ENCODE measurements at places on chromosomes 4 and X.

DNA sequence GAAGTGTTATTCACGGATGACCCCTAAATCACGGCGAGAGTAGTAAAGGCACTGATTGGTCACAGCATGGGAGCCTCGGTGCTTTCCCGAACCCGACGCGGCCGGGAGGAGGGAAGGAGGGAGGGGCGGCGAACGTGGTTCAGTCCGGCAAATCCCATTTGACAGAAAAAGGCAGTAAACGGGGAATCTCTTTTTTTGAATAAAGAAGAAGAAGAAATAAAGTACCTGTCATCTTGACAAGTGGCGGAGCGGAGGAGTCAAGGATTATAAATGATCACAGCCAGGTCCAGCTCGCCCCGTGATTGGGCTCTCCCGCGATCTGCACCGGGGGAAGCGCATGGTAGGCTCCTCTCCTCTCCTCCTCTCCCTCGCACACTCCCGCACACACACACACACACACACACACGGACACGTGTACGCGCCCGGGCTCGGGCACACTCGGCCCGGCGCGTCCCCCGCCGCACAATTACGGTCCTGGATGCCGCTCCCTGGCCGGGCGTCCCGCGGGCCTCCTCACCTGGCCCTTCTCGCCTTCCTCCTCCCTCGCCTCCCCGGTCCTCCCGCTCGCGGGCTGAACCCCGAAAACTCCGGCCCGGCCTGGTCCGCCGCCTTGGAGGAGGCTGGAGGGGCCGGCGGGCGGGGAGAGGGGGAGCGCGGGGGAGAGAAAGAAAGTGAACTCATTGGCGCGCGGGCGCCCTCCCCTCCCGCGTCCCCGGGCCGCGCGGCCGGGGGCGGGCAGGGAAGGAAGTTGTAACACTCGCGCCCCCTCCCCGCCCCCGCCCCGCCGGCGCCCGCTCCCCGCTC is 99.2 kb upstream of the TENM3 start:
- DNase-seq: no peak

- no peak for DNase-seq
Measured at GRCh38 chrX:154530286-154530685, 14.3 kb upstream of the FAM3A start.

DNA sequence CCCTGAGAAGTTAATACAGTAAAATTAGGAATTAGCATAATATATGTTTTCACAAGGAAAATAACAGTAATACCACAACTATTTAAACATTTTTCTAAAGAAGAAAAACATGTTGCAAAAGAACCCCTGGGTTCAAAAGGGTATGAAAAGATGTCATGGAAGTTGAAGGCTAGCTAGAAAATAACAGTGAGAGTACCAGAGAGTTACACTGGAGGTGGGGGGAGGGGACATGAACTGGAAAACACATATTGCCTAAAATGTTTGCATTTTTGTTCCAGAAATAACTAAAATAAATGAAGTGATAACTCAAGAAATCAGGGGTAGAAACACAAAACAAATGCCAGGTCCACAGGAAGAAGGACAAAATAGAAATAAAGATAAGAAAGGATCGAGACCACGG is 336.6 kb upstream of the MAD2L1 start:
- no peak for DNase-seq

DNA sequence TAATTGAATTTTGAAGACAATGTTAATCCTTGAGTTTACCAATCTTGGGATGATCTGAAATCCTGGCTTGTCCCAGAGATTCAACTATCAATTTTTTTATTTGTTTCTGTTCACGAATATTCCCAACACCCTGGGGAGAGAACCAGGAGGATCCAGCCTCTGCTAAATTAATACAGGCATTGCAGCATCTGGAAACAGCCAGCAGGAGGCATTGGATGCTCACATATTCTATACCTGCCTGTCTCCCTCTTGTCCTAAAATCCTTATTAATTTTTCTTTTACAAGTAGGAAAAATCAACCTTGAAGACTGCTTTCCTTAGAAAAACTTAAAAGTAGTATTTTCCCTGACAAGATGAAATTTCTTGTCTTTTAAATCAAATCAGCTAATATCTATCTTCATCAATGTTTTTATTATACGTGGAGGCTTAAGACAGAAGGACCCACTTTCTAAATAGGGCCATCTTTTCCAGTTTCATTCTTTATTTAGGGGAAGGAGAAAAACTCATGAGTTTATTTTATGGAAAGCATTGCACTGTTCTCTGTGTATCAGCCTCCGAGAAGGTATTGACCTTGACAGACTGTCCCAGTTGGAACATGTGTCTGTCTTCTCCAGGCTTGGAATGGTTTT is 102.4 kb downstream of the CLNK start:
- peak; percentile 48 for DNase-seq

DNA sequence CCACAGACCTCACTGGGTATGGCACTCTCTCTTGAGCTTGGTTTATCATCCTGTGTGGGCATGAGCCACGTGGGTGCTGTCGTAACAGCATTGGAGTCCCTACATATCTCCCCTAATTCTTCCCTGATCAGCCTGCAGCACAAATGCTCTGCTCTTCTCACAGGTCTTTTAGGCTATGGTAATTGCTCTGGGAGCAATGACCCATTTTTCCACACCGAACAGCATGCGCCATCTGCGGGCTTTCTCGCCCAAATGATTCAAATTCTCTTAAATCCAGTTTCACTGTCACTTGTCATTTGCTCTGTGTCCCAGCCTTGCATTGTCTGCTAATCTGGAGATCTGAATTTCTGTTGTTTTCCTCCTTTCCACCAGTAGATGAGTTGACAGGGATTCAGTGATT is 48.9 kb upstream of the GATB start:
- no peak for DNase-seq

DNA sequence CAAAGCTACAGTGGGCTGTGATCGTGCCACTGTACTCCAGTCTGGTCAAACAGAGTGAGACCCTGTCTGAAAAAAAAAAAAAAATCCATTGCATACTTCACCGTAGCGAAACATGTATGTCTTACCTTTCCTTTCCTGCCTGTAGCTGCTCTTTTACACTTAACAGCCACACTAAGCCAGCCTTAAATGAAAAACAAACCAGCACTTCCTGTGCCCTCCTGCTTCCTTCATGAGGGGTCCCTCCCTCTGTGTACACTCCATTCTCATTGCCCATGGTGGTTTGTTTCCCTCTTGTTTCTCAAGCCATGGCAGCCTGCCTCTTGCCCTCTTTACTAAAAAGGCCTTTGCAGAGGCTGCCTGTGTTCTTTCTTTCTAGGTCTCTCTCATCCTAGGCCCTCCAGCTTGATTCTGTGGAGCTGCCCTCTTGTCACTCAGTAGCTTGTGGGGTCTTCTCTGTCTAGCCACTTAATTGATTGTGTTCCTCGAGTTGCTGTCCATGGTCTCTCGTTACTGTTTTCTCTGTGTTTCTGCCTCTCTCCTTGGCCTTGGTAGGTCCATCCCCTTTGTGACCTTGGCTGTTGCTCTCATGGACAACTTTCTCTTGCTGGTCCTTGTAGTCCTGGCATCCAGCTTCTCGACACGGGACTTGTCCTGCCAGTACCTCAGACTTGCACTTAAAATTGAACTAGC is 52.1 kb upstream of the MSANTD1 start:
- no peak for DNase-seq

DNA sequence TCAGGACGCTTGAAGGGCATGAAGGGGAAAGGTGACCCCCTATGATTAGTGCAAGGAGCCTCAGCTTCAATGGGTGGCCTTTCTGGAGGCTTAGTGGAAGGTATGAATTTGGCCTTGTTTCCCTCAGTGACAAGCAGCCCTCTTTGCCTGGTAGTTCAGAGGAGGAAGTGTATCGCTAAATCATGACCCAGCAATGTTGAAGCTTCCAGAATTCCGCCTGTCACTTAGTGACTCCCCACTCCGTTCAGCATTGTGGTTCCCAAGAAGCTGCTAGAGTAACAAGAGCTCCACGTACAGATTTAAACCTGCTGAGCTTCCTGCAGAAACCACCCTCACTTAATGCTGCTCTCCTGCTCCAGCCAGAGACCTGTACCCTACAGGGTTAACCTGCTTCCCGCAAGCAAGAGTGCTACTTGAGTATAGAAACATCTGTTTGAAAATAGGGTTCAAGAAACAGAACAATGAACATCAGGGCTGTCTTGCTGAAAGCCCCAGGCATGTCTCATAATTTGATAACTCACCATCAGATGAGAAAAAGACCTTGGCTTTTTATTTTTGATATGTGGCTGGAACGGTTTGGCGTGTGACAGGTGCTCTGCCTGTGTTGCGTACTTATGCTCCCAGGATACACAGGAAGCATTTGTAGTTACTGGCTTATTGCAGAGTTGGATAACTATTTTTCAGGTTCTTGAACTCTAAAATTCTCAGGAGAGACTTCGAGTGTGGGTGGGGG is 105.2 kb downstream of the UCHL1 start:
- peak; percentile 11 for DNase-seq

GRCh38 chr4:147736458-147736857 is 4.6 kb downstream of the ARHGAP10 start:
- no peak for DNase-seq

DNA sequence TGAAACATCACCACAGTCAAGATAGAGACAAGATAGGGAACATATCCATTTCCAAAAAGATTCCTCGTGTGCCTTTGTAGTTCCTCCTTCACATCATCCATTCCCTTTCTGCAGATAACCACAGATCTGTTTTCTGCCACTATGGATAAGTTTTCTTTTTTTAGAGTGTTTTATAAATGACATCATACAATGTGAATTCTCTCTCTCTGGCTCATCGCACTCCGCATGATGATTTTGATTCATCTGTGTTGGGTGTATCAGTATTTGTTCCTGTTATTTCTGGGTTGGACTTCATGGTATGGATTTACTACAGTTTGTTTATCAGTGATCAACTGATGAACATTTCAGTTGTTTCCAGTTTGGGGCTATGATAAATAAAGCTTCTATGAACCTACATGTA is 23.2 kb upstream of the ANXA3 start:
- no peak for DNase-seq

DNA sequence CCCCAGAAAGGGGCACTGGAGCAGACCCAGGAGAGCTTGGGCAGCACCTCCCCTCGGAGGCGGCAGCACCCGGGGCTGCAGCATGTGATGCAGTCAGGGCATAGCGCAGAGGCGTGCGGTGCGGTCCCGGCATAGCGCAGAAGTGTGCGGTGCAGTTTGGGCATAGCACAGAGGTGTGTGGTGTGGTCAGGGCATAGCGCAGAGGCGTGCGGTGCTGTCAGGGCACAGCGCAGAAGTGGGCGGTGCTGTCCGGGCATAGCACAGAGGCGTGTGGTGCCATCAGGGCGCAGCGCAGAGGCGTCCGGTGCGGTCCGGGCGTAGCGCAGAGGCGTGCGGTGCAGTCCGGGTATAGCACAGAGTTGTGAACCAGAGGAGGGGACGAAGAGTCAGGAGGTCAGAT is 42.8 kb downstream of the ADRA2C start:
- DNase-seq: no peak

- no peak for DNase-seq
Measured at GRCh38 chr4:30866907-30867306, 146.7 kb downstream of the PCDH7 start.

DNA sequence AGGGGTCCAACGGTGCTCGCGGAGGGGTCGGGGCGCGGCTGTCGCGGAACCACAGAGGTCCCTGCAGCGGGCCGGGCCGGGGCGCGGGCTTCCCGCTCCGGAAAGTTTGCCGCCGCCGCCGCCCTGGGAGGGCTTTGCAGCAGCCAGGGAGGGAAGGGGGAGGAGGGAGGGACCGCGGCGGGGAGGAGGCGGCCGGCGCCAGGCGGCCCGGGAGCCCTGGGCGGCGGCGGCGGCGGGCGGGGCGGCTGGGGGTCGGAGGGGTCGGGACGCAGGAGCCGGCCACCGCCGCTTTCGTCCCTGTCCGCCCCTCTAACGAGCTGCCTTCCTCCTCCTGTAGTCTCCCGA is 375 bp downstream of the FGFR3 start:
- no peak for DNase-seq

DNA sequence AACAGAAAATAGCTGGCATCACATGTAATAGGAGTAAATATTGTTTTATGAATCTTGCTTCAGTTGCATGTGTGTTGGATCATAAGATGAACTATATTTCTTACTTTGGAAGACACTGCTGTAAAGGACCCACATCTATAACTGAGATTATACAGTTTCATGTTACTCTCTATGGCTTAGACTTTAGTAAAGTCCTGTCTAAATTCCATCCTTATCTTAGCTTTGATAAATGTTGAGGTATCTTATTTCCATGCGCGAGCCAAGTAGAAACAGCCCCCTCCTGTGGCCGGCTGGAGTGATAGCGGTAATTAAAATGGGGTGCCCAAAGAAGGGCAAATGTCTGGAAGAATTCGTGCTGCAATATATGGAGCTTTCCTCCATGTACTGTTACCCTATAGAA is 43.0 kb downstream of the CCDC158 start:
- DNase-seq: peak; percentile 49

- peak; percentile 94 for DNase-seq
Measured at GRCh38 chr4:67452100-67452845, 93.0 kb downstream of the CENPC start.

- DNase-seq: no peak
Measured at GRCh38 chrX:97102938-97103337, 219.2 kb downstream of the RPA4 start.

DNA sequence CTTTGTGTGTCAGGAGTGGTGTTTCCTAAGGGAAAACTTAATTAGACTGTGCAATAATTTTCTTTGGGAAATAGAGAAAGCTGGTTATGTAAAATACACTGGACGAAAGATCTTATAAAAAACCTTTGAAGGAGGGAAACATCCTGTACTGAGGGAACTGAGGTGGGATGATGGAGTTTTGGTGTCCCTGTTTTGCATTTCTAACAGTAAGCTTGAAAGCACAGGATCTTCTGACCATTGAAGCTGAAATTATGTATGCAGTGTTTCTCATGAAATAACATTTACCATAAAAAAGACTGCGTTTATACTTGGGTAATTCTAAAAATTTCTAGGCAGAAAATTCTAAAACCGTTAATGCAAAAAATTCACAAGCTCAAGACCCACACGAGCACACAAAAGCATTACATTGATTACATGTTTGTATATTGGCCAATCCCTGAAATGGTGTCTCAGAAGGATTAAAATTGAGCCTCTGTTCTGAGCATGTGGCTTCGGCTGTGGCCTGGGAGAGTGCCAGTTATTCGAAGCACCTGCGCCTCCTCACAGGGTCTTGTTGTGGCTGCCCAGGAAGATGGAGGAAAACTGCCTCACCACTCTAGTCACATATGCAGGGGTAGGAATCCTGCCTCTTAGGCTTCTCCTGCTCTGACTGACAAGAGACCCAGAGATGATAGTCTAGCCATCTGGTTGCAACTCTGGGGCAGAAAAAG is 49.5 kb downstream of the JADE3 start:
- no peak for DNase-seq

- DNase-seq: no peak
Measured at GRCh38 chr4:10343656-10344055, 113.6 kb downstream of the ZNF518B start.

DNA sequence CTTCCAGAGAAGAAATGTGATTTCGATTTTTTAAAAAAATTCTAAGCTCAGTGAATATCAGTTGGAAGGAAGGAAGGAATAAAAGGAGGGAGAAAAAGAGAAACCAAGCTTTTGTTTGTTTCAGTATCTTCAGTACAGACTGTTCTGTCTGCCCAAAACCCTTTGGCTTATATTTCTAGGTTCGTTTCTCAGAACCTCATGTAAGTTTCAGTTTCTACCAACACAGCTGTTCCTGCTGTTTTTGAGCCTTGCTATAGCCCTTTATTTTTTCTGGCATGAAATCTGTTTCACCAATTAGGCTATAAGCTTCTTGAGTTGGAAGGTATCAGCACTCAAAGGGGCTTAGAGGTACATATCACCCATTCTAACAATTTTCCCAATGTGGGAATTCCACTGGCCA is 157.9 kb downstream of the GBA3 start:
- no peak for DNase-seq
